ENCODE measurements at places on chromosomes 13 and 19.
A peak's percentile ranks its signal among the peaks of the same experiment; 100 is the strongest.

GRCh38 chr19:14407605-14408484 lies 11.3 kb downstream of the DDX39A start:
- no peak for DNase-seq

DNA sequence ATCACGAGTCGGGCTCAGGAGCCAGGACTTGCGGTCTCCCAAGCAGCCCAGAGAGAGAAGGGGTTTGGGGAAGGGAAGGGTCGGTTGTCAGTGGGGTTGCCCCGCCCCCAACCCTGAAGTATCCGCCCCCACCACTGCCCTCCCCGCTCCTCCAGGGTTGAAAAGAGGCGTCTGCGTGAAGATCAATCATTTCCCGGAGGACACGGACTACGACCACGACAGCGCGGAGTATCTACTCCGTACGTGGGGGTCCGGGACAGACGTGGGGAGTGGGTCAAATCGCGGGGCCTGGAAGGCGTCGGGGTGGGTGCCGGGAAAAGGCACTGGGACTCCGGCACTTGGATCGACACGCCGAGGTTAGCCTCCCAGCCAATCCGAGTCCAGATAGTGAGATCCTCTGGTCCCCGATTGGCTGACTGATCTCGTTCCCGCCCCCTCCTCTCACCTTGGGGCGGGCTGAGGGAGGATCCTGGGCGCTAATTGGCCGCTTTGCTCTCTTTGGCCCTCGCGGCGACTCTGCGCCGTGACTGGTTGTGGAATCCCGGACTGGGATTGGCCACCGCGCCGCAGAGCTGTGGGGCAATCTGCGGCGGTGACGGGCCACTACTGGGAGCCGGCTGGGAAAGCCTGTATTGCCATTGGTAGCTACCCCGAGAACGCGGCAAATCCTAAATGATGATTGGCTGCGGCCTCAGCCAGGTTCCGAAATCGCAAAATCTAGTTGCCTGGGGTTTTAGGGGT lies 13.3 kb upstream of the CACNG6 start:
- DNase-seq: no peak

- peak; percentile 9 for DNase-seq
Measured at GRCh38 chr13:45807520-45808099, 43.9 kb downstream of the SIAH3 start.

DNA sequence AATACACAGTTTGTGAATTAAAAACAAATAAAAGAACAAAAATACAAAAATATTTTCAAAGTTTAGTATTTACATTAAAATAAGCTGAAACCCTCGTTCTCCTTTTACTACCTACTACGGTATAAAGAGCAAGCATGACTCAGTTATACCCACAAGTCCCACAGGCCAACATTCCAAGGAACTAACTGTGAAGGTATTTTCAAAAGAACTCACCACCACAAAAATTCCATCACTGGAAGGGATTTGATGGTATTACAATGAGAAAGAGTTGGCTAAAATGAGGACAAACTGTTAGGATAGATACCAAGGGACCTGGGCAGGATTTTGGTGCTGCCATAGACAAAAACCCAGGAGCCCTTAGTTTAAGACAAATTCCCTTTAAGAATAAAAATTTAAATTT lies 122.7 kb downstream of the TBC1D4 start:
- no peak for DNase-seq

- DNase-seq: no peak
Measured at GRCh38 chr13:109100705-109101304, 471.4 kb downstream of the MYO16 start.

GRCh38 chr19:30690935-30691818 lies 319.0 kb downstream of the ZNF536 start:
- no peak for DNase-seq

DNA sequence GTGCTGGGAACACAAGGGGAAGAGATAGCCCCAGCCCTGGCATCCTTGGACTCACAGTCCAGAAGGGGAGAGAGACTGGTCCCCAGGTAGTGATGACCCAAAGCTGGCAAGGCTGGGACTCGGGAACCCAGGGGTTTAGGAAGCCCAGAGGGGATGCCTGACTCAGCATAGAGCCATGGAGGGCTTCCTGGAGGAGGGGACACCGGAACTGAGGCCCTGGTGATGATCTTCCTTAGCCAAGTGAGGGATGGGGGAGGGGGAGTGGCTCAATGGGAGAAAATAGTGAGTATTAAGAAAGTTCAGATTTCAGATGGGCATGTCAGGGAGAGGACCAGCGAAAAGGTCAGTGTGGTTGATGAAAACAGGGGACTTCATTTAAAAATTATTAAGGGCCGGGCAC lies 26.8 kb downstream of the EXOC3L2 start:
- no peak for DNase-seq

Measured in T-helper 1 cell (primary cell).